ENCODE measurements at places on chromosomes 1 and 21.
A peak's percentile ranks its signal among the peaks of the same experiment; 100 is the strongest.

GRCh38 chr1:184583849-184584248, 170.8 kb downstream of the EDEM3 start:
- DNase-seq = no peak

DNA sequence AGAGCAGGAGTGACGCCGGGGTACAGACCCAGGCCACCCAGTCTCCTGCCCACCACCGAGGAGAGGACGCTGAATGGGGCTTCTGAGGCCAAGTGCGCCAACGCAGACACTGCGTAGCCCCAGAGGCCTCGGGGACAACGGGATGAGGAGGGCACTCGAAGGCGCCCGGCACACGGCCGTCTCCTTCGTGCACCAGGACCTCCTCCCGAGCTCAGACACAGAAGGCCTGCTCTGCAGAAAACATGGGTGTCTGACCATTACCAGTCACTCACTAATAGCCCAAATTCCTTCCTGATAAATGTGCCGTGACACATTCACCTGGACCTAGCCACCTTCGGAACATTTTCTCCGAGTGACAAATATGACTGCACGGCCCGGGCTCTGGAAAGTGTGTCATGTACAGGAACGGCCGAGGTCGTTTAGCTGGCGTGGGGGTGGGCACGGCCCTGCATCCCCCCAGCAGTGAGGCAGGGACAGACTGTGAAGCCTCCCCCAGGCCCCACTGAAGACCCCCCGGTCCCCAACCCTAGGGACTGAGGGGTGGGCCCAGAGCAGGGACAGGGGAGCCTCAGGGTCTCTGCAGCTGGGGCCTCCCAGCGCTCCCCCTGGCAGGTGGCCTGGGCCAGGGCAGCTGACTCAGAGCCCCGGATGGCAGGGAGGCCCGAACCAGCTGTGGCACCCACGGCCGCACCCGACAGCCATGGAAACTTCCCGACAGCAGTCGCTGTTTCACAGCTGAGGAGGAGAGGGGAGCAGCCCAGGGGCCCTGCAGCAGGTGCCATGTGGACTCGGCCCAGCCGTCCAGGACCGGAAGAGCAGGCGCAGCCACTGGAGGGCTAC, 16.7 kb upstream of the COL6A2 start:
- DNase-seq = no peak

GRCh38 chr1:202576816-202577215, 133.4 kb downstream of the SYT2 start:
- peak; percentile 52 for DNase-seq

DNA sequence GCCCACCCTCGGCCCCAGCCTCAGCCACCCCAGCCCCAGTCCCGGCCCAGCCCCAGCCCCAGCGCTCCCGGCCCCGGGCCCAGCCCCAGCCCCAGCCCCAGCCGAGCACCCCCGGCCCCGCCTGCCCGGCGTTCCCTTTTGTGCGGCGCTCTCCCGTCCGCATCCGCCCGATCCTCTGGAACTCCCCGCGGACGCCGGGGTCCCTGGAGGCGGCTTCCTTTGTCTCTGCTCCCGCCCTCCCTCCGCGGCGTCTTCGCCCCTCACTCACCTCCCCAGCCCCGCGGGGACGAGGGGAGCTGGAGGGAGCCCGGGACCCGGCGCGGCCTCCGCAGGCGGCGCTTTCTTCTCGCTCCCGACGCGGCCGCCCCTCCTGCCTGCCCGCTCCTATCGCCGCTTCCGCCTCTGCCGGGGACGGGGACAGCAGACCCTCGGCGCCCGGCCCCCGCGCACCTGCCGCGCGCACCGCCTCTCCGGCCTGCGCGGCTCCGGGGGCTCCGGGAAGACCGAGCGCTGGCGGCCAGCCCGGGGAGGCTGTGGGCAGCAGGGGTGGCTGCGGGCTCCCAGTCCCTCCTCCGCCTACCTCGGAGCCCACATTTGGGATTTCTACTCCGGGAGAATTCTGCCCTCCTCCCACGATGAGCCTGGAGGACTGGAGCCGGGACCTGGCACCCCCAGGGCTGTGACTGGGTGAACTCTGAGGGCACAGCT, 14.0 kb downstream of the AGRN start:
- DNase-seq = no peak

- DNase-seq = peak; percentile 53
These were observed 32.3 kb downstream of the CD58 start for GRCh38 chr1:116538544-116538943.

DNA sequence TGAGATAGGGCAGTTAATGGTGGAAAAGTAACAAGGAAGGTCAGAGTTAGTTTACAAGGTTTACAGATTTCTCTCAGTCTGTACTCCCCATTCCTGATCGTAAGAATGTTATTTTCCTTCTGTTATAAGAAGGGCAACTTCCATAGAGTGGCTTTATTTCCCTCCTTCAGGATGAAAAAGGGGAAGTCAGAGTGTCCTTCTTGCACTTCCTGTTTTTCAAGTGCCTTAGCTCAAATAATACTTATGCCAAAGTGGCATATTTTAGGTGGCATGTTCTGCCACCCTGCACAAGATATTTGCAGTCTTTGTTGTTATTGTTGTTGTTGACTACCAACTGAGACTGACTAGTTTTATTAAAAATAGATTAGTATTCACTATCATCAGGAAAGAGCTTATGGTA, 730.7 kb upstream of the ADGRL4 start:
- no peak for DNase-seq

DNA sequence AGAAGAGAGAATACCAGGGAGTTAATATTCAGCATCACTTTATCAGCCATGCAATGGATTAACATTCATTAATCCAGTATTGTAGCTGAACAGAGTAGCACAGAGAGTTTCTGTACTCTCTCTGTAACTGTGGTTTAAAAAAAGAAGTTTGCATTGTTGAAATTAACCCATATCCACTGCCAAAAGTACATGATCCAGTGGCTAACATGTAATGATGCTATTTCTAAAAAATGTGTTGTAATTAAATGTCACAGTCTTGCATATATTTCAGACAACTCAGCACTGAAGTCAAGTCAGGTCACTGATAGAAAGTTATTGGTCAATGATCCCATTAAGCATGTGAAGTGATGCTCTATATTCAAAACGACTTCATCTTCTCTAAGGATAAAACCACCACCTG, 141.3 kb downstream of the NRIP1 start:
- peak; percentile 57 for DNase-seq

- DNase-seq = no peak
These were observed 972 bp downstream of the PGBD2 start for GRCh38 chr1:248906753-248907661.

GRCh38 chr1:236518322-236518721, 5.5 kb upstream of the LGALS8 start:
- no peak for DNase-seq

DNA sequence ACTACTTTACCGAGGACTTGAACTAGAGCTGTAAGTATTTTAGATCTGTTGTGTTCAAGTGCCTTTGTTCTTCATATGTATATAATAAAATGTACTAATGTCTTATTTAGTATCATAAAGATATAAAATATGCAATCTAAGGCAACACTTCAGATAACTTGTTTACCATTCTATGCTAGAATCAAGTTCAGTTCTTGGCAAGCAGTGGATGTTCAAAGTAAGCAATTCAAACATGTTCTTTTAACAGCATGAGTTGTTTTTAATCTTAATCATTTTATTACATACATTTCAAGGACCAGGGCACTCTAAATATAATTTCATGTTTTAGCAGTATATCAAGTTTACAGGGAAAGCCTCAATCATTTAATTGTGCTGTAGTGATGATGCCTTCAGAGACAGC, 47.0 kb downstream of the ZC3H11B start:
- DNase-seq = no peak

- no peak for DNase-seq
These were observed 54.8 kb downstream of the NPHP4 start for GRCh38 chr1:5937373-5937857.

GRCh38 chr1:192959657-192960186, 99.4 kb downstream of the UCHL5 start:
- no peak for DNase-seq

DNA sequence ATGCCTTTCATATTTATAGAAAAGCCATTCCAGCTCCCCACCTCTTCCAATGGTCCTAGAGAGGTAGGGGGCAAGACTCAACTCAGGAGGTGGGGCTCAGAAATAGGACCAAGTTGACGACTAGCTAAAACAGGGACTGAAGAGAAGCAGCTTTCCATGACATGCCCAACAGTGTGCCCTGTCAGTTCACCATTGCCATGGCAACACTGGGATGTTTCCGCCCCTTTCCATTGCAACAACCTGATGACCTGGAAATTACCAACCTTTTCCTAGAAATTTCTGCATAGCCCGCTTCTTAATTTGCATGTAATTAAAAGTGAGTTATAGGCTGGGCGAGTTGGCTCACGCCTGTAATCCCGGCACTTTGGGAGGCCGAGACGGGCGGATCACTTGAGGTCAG, 22.4 kb upstream of the INTS3 start:
- no peak for DNase-seq

DNA sequence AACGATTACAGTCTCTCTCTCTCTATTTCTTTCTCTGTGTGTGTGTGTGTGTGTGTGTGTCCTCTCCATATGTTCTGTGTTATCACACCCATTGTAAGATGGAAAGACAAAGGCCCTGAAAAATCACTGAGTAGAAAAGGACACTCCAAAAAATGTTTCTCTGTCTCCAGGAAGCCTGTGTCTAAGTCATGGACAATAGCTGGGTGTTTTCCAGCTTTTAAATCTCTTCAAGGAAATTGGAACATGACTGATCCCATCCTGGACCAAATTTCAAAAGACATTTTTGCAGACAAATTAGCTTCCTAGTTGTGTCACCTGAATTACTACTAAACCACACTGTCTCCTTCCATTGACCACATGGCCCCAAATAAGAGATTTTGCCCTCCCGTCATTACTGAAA, 31.0 kb upstream of the LMX1A start:
- no peak for DNase-seq

GRCh38 chr1:108041360-108042142, 76.6 kb upstream of the VAV3 start:
- DNase-seq = no peak

GRCh38 chr1:71015745-71016144, 31.9 kb downstream of the PTGER3 start:
- no peak for DNase-seq

GRCh38 chr1:93437976-93438605, 9.8 kb upstream of the FNBP1L start:
- peak; percentile 45 for DNase-seq

DNA sequence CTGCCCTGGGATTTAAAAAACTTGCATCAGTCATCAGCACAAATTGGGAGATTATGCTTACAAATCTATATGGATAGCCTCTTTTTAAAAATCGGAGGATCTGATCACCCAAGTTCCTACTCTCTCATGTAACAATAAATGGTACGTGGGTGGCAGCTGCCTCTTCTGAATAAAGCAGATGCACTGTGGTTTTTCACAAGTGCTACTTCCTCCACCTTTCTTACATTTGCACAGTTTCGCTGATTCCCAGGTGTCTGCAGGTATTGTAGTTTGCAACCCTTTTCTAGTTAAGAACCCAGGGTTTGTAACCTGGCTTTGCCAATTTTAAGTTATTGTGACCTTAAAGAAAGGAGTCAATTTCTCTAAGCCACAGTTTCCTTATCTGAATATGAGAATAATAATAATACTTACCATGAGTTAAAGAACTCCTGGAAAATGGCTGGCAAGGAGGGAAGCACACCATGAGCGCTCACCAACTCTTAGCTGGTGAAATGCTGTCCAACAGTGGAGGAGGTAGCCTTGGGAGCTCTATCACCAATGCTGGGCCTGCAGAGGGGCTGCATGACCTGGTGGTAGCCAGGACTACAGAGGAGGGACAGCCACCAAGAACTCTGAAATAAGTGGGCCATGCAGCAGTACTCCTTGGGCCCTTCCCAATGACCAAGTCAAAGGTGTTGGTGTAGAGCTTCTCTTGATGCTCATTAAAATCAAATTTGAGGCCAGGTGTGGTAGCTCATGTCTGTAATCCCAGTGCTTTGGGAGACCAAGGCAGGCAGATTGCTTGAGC, 30.2 kb upstream of the KCNA2 start:
- no peak for DNase-seq

- DNase-seq = no peak
These were observed 99.1 kb downstream of the ASTN1 start for GRCh38 chr1:177065430-177065829.

GRCh38 chr1:232139444-232139843, 490.5 kb downstream of the SIPA1L2 start:
- no peak for DNase-seq

DNA sequence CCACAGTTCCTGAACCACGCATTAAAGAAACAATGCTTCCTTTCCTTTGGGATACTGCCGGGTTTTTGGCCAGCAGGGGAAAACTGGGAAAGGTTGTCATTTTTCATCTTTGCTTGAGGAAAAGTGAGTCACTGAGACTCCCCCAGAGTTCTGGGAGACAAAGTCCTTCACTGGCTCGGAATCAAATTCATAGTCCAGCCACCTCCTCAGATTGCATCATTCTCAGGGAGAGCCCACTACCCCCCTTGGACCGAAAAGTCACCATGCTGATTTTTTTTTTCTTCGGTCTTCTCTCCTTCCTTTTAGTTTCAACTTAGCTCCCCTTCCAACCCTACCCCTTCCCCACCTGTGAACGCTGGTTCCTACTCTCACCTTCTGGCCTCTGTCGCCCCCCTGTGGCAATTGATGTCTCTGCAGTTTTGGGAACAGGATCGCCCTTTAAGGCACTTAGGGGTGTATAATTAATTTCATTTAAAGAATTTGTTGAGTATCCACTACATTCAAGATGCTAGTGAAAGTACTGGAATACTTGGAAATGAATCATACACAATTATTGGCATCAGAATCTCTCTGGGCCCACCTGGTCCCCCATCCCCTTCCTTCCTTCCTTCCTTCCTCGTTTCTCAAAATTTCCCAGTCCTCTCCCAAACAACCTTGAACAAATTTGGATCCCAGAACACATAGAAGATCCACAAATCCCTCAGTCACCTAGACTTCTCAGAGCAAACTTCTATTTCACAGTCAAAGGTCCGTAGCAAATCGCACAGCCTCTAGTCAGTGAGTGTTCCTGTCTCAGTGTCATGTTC, 6.9 kb downstream of the ACKR1 start:
- DNase-seq = no peak

DNA sequence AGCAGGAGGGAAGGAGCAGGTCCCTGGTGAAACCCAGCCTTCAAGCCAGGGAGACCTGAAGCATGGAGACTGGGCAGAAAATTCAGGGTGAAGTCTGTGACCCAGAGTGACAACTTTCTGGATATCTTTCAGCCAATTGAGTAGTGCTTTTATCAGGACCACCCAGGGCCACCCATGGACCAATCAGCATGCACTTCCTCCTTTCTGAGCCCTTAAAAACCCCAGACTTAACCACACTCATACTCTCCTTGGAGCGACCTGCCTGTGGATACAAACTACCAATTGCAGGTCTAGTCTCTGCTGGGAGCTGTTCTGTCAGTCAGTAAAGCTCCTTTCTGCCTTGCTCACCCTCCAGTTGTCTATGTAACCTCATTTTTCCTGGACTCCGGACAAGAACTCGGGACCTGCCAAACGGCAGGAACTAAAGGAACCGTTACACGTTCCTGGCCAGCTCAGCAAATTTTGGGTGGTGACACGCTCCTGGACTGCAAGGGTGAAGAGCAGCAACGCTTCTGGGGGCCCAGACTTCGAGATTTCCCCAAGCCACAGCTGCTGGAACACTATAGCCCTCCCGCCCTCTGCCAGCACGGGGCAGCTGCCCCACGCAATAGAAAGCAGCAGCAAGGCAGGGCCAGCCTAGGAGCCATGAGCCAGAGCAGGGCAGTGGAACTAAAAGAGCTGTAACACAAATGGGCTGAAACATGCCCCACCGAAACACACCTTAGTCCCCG, 1183.4 kb downstream of the AMY1C start:
- DNase-seq = no peak

- no peak for DNase-seq
These were observed 123.9 kb downstream of the ST6GALNAC3 start for GRCh38 chr1:76198452-76198851.
